ENCODE measurements at places on chromosomes 6 and 20.

GRCh38 chr6:43927532-43928210, 157.7 kb downstream of the VEGFA start:
- DNase-seq: no peak

DNA sequence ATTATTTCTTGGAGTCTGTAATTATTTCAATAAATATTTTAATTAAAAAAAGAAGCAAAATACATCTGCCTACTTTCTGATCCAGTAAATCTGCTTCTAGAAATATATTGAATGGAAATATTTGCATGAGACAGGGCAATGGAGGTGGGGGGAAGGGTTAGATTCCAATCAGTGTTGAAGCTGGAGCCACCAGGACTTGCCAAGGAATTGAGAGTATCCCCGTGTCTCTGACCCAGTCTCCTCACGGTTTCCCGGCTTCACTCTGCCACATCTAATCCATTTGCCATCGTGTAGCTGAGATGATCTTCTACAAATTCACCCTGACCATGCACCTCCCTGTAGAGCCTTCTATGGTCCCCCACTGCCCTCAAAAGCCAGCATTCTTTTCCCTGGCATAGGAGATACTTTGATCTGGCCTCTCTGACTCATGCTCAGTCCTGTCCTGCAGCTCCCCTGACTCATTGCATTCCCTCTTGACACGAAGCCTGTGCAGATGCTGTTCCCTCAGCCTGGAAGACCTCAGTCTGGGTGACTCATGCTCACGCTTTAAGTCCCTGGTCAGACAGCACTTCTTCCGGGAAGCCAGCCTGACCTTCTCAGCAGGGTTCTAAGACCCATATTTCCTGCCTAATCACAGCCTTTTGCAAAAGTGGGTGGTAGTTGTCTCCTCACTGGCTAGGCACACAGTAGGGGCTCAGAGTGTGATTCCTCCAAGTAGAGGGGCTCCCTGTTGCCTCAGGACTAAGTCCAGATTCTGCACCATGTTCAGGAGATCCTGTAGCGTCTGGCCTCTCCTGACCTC, 23.0 kb upstream of the FKBP1A start:
- no peak for DNase-seq

GRCh38 chr6:1297746-1298145, 14.2 kb upstream of the FOXQ1 start:
- DNase-seq: no peak

- DNase-seq: peak; percentile 4
Measured at GRCh38 chr6:38552121-38552520, 87.6 kb downstream of the BTBD9 start.

GRCh38 chr20:9995510-9996272, 39.1 kb upstream of the ANKEF1 start:
- DNase-seq: no peak

DNA sequence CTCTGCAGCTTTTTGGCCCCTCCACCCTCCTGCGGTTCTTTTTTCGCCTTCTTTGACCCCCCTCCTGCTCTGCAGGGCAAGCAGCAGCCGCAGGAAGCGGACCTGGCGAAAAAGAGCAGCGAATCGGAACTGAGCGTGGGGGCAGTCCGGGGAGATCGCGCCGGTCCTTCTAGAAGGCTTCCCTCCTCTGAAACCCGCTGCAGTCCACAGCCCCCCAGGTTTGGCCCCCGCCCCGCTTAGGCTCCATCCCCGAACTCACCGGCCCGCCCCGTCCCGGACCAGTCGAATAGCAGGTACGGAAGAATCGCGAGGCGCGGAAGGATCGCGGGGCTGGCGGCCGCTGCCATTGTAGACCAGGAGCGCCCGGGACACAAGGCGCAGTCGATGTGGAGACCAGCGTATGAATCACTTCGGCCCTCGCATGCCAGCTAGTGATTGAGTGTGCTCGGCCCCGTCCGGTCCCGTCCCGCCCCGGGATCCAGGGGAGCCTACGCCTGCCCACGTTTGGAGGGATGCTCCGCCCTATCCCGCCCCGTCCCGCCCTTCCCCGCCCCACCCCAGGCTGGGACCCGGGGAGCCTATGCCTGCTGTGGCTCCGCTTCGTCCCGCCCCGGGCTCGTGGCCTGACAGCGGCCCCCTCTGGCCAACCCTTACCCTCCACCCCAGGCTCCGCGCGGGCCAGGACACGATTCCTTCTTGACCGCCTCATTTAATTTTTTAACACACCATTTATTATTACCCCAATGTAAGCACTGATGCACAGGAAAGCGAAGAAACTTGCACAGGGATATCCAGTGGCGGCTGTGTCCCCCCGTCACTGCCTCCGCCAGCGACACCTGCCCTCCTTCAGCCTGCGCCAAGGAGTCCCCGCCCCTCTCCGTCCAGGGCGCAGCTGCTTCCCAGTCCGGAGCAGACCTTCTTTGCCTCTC, at the start of gene ULBP3:
TSS of gene ULBP3 (minus strand) at position 402 of the 929 bp plus-strand sequence. CDS start at position 347, 55 bp downstream.
- DNase-seq: peak; percentile 72

DNA sequence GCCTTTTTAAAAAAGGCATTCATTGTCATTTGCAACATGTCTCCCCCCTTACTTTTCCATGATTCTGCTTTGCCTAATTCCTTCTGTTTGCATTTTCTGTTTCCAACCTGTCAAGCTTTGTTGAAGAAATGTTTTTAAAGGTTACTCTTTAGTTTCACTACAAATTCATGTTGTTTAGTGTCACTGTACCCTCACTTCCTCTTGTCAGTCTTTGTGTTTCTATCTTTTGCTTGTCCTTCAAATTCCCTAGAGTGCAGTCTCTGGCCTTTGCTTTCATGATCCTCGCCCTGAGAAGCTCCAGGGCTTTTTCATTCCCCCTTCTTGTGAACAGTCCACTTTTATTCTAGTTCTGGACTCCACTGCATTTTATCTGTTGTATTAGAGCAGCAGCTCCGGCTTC, 90.6 kb downstream of the MAP3K4 start:
- no peak for DNase-seq

GRCh38 chr20:50199703-50200102, 9.1 kb downstream of the CEBPB start:
- DNase-seq: no peak

- no peak for DNase-seq
Measured at GRCh38 chr20:23270382-23270911, 80.1 kb upstream of the NXT1 start.

GRCh38 chr6:54971825-54972224, 125.3 kb downstream of the FAM83B start:
- no peak for DNase-seq

DNA sequence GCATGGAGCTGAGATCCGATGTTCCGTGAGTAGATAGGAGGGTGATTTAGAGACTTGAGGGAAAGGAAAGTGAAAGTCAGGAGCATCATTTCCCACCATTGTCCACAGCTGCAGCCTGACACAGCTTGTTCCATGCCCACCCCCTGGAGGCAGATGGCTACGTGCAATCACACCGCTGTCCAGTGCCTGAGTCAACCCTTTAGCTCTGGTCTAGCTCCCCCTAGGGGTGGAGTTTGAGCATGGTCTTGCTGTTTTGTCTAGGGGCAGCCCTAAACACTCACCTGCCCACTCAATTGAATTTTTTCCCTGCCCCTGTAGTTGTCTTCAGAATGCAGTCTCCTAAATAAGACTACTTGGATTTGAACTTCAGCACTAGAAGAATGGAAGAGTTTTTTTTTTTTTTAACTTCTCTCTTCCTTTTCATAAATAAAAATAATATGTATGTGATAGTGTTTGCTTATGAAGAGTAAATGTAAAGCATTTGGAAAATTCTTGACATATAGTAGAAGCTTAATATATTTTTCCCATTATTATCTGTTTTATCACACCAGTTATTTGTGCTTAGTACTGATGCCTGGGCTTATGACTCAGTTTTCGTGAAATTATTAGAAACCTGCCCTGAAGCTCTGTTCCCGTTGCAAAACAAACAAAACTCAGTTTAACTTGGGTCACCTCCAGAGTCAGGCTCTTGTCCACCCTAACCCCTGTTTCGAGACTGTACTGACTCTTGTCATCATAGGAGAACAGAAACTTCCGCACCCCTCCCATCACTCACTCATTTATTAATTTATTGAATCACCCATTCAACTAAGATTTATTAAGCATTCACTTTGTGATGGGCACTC, 814.8 kb downstream of the MAFB start:
- peak; percentile 13 for DNase-seq

DNA sequence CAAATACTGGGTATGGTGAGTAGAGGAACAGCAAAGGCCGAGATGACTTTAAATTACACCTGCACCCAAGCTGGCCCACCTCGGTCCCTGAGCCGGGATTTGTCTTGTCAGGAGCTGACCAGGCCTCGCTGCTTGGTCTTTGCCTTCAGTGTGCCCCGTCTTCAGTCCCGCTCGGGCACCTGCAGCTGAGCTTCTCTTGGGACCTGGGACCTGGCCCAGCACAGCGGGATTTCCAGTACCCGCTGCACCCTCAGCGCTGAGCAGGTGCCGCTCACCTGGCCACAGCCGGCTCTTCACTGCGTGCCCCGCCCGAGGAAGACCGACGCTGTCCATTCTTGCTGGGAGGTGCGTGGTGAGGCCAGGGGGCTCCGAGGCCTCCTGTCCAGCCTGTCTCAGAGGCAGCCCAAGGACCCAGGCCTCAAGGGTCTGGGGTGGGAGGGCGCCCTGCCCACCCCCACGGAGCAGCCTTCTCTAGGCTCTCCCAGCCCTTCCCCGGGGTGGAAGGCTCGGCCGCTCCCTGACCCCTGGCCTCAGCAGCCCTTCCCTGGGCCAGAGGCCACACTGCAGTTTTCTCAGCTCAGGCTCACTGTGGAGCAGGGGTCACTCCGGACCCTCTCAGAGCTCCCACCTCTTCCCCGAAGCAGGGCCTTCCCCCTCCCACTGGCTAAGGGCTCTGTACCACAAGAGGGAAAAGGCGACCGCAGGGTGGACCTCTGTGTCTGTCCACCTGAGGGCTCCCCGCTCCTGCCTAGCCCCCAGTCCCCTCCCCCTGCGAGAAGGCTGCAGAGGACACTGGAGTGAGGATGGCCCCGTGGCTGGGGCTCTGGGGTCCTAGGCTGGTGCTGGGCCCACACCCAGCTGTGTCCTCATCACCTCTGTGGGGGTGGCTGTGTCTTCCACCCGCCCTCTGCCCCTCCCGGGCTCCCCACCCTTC, 119.3 kb downstream of the RNASET2 start:
- no peak for DNase-seq

DNA sequence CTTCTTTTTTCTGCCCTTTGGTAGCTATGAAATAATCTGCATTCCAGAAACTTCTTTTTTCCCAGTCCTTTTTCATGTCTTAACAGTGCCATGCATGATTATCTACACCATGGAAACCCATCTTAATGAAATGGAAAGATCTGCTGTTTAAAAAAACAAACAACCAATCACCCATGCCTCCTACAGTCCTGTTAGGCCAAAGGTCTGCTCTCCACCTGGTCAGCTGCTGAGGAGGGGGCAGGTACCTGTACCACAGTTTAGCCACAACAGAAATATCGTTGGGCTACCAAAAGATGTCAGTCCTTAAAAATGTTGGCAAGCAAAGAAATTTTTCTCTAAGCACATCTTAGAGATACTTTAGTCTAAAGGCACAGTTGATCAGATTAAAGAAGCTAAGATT, 112.6 kb downstream of the SLC16A10 start:
- no peak for DNase-seq

DNA sequence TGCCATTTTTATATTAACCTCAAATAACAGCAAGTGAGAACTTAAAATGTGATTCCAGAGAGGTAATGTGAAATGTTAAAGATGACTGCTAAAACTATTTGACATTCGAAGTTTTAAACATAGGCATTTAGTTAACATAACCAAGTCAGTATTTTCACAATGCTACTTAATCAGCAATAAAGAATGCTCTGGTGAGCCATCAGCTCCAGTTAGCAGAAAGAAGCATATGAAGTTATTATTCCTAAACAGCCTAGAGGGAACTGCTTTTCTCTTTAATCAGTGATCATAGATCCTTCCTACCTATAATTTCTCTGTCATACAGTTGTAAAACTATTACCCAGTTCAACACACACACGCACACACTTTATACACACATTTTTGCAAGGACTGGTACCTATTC, 60.1 kb downstream of the MMS22L start:
- DNase-seq: no peak

DNA sequence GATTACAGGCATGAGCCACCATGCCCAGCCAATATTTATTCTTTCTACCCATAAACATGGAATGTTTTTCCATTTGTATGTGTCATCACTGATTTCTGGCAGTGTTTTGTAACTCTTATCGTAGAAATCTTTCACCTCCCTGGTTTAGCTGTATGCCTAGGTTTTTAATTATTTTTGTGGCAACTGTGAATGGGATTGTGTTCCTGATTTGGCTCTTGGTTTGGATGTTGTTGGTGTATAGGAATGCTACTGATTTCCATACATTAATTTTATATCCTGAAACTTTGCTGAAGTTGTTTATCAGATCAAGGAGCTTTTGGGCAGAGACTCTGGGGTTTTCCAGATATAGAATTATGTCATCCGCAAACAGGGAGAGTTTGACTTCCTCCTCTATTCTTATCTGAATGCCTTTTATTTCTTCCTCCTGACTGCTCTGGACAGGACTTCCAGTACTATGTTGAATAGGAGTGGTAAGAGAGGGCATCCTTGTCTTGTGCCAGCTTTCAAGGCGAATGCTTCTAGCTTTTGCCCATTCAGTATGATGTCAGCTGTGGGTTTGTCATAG, 198.6 kb downstream of the ZDHHC14 start:
- DNase-seq: no peak

- no peak for DNase-seq
Measured at GRCh38 chr6:151808371-151809241, 1.1 kb downstream of the ESR1 start.

DNA sequence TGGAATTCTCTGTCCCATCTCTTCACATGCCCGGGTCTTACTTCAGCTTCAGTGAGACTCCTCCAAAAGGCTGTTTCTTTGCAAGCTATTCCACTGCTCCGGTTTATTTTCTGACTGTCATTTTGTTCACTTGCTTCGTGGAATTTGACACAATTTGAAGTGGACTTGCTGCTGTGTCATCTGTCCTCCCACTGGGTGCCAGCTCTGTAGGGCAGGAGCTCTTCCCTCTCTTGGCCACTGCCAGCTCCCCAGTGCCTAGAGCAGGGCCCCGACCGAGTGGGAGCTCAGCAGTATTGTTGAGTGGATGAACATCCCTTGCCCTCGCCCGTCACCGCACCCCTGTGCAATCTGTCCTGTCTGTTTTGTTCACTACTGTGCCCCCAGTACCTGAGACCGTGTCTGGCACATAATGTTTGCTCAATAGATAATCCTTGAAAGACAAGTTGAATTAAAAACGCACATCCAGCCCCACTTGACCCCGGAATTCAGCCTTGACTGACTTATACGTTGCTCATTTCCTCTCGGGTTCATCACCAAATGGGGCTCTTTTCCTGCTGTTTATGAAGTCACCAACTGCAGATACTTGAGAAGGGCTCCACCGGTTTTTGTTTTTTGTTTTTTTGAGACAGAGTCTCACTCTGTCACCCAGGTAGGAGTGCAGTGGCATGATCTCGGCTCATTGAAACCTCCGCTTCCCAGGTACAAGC, 170.3 kb upstream of the KCNG1 start:
- no peak for DNase-seq

- no peak for DNase-seq
Measured at GRCh38 chr6:109445382-109445781, 4.9 kb downstream of the SMPD2 start.
